ENCODE measurements at places on chromosomes 4 and X.

- DNase-seq = no peak
Measured at GRCh38 chr4:4677556-4678522, 136.0 kb upstream of the STX18 start.

DNA sequence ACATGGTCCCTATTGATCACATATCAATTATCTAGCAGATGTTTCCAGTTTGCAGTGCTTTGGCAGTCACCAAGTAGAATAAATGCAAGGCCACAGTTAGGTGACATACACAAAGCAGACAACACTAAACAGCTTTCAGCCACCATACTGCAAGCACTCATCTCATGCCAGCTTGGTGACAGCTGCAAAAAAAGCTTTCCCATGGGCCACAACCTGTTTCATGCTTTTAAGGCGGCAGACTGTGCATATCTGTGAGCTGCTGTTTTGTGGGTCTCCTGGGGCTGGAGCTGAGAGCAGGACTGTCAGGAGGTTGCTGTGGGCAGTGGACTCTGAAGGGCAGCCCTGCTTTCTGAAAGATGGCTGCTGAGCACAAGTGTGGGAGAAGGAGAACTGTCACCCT lies 82.6 kb downstream of the FHDC1 start:
- DNase-seq = no peak

GRCh38 chrX:68433155-68433980 lies at the start of gene OPHN1:
OPHN1 (minus strand) TSS chrX:68433495; CDS start chrX:68433020, 475 bp downstream.
- peak; percentile 48 for DNase-seq

GRCh38 chr4:7822137-7822505 lies 117.5 kb downstream of the AFAP1 start:
- DNase-seq = no peak

DNA sequence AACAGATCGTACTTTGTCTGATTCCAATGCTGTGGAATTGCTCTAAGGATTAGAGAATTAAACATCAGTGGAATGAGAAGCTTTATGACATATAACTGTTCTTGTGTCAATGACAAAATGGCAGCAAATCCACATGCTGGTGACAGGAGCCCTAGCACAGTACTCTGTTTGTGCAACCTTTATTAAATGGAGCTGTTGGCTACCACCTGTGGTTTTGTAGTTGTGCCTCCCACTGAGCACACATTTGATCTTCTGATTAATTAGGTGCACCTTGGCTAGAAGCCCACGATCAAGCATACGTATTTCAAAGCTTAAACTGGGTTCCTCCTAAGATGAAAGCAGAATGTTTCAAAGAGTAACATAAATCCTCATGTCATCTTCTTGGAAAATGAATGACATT lies 394.0 kb upstream of the IGFBP7 start:
- DNase-seq = no peak

DNA sequence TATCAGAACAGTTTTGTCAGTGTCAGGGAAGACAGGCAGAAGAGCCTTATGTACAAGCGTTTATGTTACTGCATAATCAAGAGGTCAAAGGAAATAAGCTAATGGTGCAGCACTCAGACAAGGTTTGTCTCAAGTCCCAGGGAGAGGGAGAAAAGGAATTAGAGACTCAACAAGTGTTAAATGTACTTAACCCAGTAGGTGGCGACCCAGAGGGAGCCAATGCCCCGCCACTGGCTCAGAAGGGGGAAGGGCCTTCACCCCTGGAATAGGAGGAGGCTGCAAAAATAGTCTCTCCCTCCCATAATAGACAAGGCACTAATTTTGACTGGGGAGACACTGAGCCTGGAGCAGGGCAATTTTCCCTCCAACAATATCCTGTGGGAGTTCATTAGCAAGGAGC lies 14.1 kb upstream of the PAPSS1 start:
- no peak for DNase-seq

- DNase-seq = no peak
Measured at GRCh38 chrX:19893727-19894126, 6.3 kb upstream of the SH3KBP1 start.

GRCh38 chrX:49309401-49309981 lies 6.0 kb downstream of the GAGE10 start:
- no peak for DNase-seq

DNA sequence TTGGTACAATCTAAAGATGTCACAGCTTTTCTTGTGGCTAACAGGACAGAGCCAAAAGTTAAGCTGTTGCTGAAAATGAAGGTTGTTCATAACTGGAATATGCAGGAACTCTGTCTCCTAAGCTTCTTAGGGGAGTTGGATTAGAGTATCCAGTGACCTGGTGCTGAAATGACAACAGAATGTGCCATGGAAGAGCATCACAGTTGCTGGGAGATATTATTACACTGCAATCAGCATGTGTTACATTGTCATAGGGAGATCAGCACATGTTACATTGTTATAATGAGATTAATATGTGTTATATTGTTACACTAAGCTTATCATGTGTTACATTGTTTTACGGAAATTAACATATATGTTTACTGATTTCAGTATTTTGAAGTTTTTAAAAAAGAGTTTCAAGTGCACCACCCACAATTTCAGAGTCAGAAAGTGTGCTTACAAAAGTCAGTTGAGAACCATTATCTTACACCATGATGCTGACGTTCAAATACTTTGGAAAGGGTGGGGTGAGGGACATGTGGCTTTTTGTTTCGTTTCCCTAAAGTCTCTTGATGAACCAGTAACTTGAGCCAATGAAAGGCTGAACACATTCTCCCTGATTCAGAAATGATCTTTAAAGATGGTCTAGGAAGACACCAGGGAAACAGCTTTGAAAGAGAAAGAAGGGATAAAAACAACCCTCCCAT lies 113.4 kb downstream of the DRD5 start:
- no peak for DNase-seq

- no peak for DNase-seq
Measured at GRCh38 chr4:65521666-65522065, 148.6 kb downstream of the EPHA5 start.

DNA sequence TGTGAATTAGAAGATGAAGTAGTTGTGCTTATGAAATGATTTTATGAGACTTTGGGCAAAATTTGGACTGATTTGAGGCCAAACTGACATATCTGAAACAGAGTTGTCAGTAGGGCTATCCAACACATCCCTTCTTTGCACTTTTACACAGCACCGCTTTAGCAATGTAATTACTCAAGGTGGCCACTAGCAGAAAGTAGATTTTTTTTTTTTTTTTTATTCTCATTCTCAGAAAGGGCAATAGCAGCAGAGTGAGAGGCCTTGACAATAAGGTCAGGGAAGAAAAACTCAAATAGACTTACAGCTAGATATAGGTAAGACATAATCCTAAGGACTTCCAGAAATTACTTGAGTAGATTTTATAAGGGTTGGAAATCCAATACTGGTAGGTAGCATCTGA lies 414.3 kb downstream of the NAP1L3 start:
- DNase-seq = no peak

GRCh38 chr4:113106108-113106507 lies 56.7 kb downstream of the ANK2 start:
- no peak for DNase-seq

DNA sequence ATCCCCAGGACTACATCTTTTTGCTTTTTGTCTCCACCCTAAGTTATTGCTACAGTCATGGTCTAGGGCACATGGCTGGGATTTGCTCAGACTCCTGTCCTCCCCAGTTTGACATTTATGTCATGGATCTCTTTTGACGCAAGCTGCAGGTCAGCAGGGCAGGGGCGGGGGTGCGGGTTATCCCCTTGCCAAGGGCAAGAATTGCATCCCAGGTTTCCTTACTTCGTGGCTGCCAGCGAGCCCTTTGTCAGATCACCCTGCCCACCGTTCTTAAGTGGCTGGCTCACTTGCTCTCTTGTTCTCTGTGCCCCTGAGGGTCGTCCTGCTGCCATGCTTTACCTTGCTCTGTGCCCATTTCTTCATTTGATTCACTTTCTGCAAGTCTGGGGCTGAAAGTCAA lies 21.1 kb upstream of the UBA1 start:
- no peak for DNase-seq

- DNase-seq = no peak
Measured at GRCh38 chrX:63755892-63756291, 29.1 kb downstream of the ARHGEF9 start.

- DNase-seq = no peak
Measured at GRCh38 chr4:100042711-100043110, 92.6 kb upstream of the H2AZ1 start.

DNA sequence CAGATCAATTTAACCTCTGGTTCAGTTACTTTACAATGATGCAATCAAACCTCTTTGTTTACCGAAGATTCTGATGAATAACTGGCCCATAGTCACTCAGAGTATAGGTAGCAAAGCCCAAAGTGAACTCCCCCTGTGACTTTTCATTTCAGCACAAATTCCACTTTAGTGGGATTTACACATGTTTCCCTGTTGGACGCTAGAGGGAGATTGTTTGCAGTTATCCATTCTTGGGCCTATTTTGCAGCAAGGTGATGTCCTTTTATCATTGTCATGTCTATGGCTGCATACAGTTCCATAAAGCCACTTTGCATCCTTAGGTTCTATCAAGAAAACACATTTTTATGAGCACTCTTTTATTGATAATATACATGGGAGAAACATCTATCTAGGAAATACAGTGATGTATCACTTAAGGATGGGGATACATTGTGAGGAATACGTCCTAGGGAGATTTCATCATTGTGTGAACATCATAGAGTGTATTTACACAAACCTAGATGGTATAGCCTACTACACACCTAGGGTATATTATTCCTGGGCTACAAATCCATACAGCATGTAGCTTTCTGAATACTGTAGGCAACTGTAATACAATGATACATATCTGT lies 14.5 kb upstream of the DKK2 start:
- no peak for DNase-seq

- DNase-seq = no peak
Measured at GRCh38 chr4:122882857-122883735, 39.3 kb downstream of the NUDT6 start.

- no peak for DNase-seq
Measured at GRCh38 chrX:16188687-16189086, 21.4 kb downstream of the MAGEB17 start.
